ENCODE measurements at places on chromosomes 3 and 15.

DNA sequence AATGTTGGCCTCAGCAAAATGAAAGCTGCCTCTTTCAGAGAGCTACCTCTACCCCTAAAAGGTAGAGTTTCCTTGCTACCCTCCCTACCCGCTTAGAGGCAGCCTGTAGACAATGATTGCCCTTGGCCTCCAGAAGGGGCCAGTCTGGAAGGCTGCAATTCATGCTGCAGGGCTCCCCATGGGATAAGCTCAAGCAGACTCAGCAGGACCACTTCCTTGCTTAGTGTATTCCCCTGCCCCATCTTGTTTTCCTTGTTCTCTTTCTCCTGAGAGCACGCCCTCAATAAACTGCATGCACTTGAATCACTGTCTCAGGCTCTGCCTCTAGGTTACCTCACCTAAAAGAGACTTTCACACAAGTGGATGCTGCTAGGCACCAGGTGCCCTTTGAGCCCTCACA, 134.0 kb upstream of the CTNNB1 start:
- DNase-seq = no peak

DNA sequence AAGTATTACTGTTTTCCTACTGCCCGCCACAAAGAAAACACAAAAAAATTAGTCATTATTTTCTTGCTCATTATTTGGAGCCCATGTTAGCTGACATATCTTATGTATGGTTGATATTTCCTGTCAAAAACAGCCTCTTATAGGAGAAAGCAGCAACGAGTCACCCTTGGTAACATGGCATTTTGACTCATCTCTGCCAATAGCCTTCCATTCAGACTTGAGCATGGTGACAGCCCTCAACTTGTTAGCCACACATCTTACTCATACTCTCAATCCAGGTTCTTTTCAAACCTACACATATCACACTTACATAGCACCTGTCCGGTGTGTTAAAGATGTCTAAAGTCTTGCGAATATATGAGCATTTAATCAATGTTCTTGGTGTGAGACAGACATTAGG, 109.4 kb upstream of the SAMMSON start:
- no peak for DNase-seq

DNA sequence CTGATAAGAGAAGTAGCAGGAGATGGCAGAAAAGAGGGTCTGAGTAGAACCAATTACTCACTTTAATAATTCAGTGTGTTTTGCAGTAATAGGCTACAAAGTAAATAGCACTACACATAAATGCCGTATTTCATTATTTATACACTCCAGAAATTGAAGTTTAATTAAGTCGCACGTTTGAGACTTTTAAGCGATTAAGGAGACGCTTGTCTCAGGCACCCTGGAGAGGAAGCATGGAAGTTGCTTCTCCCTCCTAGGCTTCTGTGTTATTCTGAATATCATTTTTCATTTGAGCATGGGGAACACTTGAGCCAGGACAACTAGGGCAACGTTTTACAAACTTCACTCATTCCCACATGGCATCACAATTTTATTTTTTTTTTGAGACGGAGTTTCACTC, 12.2 kb downstream of the GXYLT2 start:
- DNase-seq = no peak

- DNase-seq = no peak
These were observed 15.6 kb upstream of the ARPP19 start for GRCh38 chr15:52584414-52584813.

DNA sequence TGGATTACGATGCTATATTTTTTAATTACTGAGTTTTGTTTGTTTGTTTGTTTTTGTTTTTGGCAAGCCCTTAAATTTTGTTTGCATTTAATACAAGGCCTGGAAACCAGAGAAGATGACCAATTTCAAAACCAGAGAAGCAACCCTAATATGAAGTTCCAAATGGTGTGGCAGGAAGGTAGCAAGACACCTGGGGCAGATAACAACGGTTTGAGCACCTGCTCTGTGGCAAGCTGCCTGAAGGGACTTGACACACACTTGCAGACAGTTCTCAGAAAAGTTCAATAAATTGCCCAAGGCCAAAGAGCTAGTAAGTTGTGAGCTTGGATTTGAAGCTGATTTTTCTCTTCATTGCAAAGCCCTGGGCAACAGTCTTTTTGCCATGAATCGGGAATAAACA, 151.2 kb upstream of the UBE2E1 start:
- no peak for DNase-seq

GRCh38 chr3:150330872-150331271, 77.2 kb upstream of the TSC22D2 start:
- no peak for DNase-seq

- no peak for DNase-seq
These were observed 251.2 kb upstream of the VEPH1 start for GRCh38 chr3:157754451-157754850.
